ENCODE measurements at places on chromosomes 13 and 19.

- DNase-seq = no peak
These were observed 117.9 kb downstream of the ITGBL1 start for GRCh38 chr13:101570410-101570809.

- no peak for DNase-seq
These were observed 1089.3 kb downstream of the EFNB2 start for GRCh38 chr13:105446197-105446596.

DNA sequence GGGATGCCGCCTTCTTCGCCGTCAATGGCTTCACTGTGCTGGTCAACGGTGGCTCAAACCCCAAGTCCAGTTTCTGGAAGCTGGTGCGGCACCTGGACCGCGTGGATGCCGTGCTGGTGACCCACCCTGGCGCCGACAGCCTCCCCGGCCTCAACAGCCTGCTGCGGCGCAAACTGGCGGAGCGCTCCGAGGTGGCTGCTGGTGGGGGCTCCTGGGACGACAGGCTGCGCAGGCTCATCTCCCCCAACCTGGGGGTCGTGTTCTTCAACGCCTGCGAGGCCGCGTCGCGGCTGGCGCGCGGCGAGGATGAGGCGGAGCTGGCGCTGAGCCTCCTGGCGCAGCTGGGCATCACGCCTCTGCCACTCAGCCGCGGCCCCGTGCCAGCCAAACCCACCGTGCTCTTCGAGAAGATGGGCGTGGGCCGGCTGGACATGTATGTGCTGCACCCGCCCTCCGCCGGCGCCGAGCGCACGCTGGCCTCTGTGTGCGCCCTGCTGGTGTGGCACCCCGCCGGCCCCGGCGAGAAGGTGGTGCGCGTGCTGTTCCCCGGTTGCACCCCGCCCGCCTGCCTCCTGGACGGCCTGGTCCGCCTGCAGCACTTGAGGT lies 7.0 kb downstream of the MAP1S start:
- DNase-seq = no peak

GRCh38 chr19:6564393-6564792 lies 26.6 kb downstream of the CD70 start:
- no peak for DNase-seq

- no peak for DNase-seq
These were observed 14.7 kb downstream of the MIER2 start for GRCh38 chr19:329876-330275.

- DNase-seq = no peak
These were observed 11.7 kb downstream of the SKA3 start for GRCh38 chr13:21164631-21165030.

DNA sequence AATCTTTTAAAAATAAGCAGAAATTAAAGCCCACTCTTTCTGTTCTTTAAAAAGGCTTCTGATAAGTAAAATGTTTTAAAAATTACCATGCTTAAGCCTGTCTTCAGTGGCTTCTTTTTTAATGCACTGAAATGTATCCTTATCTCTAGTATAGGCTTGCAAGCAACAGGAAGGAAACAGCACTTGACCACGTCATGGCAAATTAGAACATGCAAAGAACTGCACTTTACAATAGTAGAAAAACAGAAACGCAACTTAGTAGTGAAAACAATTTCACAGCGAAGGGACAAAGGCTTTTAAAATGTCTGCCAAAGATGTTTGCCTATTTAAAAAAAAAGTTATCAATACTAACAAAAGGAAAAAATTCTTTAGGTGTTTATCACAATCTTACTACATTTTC lies 36.3 kb downstream of the ELF1 start:
- DNase-seq = peak; percentile 31

- DNase-seq = no peak
These were observed 17.4 kb upstream of the SPRYD7 start for GRCh38 chr13:49953560-49953959.

GRCh38 chr13:108190897-108191296 lies 24.4 kb downstream of the LIG4 start:
- no peak for DNase-seq

DNA sequence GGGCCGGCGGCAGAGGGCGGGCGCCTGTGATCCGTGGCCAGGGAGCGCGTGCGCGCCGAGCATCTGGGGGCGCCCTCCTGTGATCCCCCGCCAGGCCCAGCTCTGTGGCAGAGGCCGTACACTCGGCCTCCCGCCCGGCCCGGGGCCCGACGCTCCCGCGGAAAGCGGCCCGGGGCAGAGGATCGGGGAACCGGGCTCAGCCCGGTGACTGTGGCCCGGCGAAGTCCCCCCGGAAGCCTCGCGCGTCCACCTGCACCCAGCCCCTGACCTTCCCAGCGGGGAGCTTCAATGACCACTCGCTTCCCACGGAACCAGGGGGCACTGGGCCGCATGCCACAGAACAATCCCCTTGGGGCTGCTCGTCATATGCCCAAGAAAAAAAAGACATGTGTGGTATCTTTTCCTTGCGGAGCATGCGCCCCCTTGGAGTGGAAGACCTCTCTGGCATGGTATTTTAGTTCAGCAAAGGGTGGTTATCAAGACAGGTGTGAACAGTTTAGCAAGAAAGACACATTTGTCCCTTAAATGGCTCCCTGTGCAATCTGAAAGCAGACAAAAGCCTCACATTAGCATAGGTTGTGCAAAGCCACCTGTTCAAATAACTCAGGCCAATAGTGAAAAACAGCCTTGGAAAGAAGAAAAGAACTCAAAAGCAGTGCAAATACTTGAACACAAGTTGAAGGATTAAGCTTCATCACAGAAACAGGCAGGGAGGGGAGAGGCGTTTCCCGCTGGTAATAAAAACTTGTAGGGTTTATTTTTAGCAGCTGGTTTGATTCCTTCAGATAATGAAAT lies 290.9 kb upstream of the SOX21 start:
- no peak for DNase-seq

DNA sequence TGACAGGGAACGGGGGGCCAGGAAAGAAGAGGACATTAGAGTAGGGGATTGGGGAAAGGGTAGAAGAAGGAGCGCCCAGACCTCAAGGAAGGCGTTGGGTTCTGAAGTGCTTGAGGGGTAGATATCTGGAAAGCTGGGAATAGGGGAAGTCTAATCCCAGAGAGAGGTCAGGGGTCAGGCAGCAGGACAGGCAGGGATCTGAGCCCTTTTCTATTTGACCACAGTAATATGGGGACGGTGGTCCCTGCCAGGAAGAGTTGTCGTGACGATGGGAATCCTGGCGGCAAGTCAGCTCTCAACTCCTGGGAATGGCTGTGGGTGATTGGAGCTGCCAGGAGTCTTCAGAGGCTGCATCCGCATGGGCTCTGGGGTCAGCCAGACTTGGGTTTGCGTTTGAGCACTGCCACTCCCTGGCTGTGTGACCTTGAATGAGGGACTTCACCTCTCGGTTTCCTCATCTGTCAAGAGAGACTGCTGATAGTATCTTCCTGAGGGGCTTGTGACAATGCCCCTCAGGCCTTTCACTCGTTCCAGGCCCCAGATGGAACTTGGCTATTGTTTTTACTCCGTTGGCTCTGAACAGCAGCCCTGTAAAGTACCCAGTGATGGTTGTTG lies 1.3 kb downstream of the AP2A1 start:
- no peak for DNase-seq

- DNase-seq = no peak
These were observed 21.2 kb downstream of the INSR start for GRCh38 chr19:7272856-7273578.

DNA sequence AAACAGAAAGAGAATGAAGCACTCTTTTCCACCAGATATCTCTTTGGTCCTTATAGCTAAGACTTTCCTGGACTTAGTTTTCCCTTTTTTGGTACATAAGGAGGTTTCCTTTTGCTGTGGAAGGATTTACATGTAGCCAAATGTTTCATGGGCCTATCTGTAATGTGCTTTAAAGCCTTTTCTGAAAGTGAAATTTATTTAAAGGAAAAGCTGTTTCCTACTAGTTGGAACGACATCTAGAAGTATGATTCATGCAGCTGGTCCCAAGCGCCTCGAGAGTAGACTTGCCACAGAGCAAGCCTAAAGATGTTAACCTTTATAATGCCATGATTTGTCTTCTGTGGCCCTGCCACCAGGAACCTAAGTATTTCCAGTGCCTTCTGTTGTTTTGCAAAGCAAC lies 390.3 kb downstream of the DLEU7 start:
- DNase-seq = no peak

DNA sequence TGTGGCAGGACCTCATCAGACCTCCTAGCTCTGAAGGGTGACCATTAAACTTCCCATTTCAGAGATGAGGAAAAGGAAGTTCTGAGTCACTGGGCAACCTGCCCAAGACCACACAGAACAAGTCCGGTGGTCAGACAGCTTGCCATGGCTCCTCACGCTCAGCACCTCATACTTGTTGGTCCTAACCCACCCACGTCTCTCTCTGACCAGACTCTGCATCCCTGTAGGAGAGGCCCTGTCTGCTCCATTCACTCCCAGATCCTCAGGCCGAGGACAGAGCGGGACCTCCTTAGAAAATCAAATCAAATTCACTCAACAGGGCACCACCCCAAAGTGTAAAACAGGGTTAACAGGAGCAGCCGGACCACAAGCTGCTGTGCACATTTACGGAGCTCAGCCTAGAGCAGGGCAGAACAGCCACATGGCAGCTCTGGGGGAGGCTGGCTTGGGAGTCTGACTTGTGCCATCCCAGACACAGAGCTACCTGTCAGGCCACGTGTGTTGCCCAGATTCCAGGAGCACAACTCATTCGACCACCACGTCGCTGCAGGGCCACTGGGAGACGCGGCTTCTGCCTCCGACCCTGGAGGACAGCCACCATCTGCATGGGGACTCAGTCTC lies 1.7 kb downstream of the MIER2 start:
- no peak for DNase-seq

DNA sequence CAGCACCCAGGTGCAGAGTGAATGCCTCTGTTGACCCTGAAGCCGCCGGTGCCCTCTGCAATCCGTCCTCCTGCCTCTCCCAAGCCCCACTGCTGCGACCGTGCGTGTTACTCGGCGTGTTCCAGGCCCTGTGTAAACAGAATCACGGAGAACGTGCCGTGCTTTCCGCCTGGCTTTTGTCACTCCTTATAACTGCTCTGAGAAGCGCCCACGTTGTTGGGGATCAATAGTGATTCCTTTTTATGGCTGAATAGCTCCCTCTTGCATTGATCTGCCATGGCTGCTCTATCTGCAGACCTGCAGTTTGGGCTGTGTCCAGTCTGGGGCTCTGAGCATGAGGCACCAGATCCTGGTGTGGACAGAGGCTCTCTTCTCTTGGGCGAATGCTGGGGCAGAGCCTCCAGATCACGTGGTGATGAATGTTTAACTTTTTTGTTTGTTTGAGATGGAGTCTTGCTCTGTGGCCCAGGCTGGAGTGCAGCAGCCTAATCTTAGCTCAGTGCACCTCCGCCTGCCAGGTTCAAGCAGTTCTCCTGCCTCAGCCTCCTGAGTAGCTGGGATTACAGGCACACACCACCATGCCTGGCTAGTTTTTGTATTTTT lies 15.8 kb downstream of the ADPRHL1 start:
- no peak for DNase-seq

GRCh38 chr13:74204602-74205312 lies 70.6 kb upstream of the KLF12 start:
- DNase-seq = no peak

DNA sequence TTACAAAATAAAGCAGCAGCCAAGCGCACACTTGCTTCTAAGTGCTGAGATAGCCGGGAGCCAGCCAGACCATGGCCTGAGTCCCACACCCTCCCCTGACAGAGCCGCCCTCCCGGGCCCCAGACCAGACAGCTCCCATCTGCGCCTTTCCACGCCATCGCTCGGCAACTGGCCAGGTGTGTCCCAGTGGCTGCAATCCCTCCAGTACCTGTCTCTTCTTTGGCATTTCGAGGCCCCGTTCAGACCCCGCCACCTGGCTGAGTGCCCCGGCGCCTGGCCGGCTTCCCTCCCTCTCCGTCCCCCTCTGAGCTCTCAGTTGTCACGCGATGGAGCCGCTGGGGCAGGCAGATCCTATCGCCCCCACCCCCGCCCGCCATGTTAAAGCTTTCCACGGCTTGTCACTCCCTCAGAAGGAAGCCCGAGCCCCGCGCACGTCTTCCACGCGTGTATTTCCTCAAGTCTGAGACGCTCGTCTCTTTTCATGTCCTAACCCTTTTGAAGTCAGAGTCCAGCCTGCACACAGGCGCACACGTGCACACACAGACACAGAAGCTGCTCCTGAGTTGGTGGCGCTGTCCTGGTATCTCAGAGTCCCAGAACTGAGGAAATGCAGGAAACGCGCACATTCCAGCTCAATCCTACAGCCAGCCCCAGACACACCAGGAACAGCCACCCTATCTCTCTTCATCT lies 7.9 kb downstream of the MLLT1 start:
- DNase-seq = no peak

DNA sequence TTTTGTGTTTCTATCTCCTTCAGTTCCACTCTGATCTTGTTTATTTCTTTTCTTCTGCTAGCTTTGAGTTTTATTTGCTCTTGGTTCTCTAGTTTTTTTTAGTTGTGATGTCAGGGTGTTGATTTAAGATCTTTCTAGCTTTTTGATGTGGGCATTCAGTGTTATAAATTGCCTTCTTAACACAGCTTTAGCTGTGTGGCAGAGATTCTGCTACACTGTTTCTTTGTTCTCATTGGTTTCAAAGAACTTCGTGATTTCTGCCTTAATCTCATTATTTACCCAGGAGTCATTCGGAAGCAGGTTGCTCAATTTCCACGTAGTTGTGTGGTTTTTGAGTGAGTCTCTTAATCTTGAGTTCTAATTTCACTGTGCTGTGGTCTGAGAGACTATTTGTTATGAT lies 251.7 kb upstream of the HTR2A start:
- DNase-seq = no peak

- DNase-seq = no peak
These were observed 6.3 kb downstream of the IL17D start for GRCh38 chr13:20709782-20710181.

- no peak for DNase-seq
These were observed 21.4 kb downstream of the ARID3A start for GRCh38 chr19:947090-947706.

DNA sequence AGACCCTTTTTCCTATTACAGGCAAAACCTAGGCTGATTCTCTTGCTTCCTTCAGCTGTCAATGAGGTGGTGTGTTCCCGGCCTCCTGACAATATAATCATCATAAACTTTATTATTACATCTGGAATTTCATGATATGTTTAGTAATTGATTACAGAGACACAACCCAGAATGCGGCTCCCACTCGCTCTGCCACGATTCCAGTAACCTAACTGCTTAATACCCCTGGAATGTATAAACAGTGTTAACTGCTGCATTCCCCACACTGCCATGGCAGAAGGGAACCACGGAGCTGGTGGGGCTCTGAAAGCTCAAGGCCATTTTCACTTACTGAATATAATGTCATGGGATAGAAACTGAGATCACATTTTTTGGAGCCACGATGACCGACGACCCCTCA lies 17.1 kb downstream of the TSHZ3 start:
- no peak for DNase-seq

DNA sequence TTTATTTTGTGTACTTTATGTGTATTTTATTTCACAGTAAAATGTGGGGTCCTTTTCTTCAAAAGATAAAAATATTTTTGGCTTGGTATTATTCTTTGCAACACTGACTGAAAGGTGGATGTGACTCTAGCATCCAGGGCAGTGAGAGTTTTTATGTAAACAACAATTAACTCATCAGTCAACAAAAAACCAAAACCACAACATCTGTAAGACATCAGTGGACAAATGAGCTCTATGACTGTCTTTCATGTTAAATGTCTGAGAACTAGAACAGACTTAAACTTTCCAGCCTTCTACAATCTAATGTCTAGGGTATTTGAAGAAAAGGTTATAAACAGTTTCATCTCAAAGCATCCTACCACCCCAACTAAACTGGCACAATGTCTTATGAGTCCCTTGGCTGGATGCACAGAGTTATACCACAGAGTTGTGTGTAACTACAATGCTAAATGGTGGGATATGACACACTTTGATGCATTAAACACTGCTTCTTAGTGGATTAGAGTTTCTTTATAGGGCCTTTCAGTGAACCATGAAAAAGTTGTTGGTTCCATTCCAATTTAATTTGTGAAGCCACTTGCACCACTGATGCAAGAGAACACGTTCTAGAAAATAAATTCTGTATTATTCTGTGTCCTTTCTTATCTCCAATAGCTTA lies 544.2 kb upstream of the KLF12 start:
- no peak for DNase-seq

All from effector memory CD8-positive, alpha-beta T cell (primary cell).